Breast epithelium (tissue), 4 donors: ENCODE measurements at places on chromosomes 7 and 10.

DNA sequence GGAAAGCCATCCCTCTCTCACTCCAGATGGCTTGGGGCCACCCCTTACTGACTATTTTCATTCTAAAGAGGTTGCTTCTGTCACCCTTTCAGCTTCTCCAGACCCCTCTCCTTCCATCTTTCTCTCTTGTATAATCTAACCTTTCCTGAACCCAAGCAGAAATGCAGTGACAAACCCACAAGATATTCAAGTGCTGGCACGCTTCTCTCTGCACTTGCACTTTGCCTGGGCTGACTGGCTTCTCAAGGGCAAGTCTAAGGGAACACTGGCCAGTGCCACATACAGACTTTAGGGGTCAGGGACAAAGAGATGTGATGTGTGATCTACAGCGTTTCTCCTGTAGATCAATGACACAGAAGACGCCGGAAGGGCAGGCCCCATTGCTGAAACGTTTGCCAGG lies 150.4 kb upstream of the LANCL2 start:
- no peak for DNase-seq

- no peak for DNase-seq
These were observed 19.1 kb upstream of the DNAAF5 start for GRCh38 chr7:707296-708000.

- DNase-seq: no peak
These were observed 166.4 kb upstream of the COBL start for GRCh38 chr7:51482976-51483375.

- no peak for DNase-seq
These were observed 88.8 kb upstream of the PDE1C start for GRCh38 chr7:32158751-32159745.

DNA sequence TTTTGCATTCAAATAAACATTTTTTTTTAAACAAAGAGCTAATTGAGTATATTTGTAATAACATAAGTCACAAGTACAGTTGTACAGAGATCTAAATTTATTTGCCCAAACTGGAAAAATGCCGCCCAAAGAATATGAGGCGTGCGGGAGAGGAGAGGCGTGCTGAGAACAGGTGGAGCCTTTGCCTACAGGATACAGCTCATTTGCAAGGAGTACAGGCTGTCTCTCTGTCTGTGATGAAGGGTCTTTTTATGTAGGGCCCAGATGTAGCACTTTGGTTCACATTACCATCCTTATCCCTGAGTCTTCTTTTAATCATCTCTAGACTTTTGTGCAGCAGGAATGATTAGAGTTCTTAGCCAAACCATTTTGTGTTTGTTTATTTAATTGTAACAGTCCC lies 58.2 kb downstream of the POU6F2 start:
- no peak for DNase-seq

DNA sequence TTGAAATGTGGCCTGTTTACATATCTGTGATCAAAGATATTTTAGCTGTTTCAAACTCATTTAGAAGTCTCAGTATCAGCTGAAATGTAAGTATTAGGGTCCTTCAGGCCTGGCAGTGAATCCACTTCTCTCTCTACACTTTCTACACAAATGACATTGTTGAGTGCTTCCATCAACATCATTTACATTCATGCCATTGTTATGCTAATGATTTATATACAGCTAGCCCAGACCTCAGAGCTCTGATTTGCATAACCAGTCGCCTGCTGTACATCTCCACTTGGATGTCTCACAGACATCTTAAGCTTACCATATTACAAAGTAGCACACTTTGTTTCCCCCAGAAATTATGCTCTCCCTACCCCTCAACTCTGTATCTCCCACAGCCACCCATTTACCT lies 71.6 kb downstream of the GSDME start:
- DNase-seq: no peak
